ENCODE measurements at places on chromosomes 6 and 20.

GRCh38 chr6:13071550-13072345 is 256.6 kb downstream of the TBC1D7 start:
- no peak for DNase-seq

DNA sequence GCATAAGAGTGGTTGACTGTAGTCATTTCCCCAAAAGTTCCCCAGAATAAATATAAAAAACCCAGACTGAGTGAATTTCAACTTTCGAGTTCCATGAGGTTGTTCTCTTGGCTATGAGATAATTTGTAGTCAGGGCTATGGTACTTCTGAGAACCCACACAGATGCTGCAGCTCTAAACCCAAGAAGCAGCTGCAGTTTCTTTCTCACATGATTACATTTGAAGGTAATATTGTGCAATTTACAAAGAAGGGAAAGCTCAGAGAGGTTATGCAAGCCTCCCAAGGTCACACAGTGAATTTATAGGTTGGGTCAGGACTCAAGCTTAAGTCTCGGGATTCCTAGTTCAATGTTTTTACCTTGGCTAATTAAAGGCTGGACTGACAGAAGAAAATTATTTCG is 29.7 kb upstream of the CD93 start:
- no peak for DNase-seq

GRCh38 chr6:111748231-111748647 is 125.0 kb downstream of the FYN start:
- DNase-seq: no peak

- no peak for DNase-seq
Measured at GRCh38 chr6:15553031-15553430, 109.8 kb downstream of the DTNBP1 start.

Measured in WERI-Rb-1 (cell line).